ENCODE measurements at places on chromosomes 13 and 19. TPM values are rescaled to one million over a fixed set of nuclear protein-coding genes. Genes with fewer than 3 reads are reported as not detected.

GRCh38 chr13:67140006-67140405, 90.1 kb downstream of the PCDH9 start:
- no peak for DNase-seq

DNA sequence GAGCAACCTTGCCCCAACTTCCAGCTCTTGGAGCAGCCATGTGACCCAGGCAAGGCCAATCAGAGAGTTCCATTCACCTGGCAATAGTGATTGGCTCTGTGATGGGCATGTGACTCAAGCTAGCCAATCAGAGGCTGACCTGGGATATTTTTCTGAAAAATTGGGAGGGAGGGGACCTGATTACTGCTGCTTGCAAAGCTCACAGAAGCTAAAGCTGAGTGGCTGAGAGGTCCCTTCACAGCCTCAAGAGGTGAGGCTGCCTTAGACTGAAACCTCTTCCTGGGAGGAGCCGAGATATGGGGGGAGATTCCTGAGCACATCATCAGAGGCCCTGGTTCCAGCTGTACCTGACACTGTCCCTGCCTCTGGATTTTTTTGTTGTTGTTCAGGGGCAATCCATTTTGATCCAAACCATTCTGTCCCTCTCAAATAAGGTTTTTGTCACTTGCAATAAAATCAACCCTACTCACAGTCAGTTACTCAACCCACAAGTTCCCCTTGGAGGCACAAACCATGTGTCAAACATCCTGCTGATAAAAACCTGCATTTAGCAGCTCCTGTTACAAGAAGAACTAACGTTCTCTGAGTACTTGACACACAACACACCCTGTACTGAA, 4.8 kb downstream of the CIB3 start:
- no peak for DNase-seq

DNA sequence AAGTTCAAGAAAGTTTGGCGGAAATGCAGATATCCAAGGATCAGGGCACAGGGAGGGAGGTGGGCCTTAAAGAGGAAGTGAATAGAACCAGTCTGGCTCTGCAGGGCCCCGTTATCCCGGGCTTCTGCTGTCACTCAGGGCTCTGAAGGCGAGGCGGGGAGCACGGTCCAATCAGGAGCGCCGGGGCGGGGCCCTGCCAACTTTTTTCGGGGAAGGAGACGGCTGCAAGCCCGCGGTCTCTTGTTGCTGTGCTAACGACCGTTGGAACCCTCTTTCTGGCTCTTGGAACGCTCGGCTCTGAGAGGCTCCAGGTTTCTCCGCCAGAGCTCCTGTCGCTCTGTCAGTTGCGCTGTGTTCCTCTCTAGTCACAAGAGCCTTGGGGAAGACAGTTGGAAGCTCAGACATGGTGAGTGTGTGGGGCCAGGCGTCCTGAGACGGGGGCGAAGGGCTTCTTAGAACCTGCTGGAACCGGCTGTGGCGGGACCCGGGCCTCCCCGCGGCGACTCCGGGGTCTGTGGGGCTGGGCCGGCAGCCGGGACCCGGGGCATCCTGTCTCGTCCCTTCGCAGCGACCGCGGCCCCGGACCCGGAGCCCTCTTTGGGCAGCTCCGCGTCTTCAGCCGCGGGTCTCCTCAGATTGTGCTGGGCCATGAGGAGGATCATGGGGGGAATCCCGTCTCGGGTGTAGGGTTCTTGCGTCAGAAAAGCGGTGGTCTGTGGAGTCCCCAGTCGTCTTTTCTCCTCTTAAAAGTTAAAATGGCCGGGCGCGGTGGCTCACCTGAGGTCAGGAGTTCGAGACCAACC, 27.7 kb downstream of the ZNF844 start:
- DNase-seq: peak; percentile 62

DNA sequence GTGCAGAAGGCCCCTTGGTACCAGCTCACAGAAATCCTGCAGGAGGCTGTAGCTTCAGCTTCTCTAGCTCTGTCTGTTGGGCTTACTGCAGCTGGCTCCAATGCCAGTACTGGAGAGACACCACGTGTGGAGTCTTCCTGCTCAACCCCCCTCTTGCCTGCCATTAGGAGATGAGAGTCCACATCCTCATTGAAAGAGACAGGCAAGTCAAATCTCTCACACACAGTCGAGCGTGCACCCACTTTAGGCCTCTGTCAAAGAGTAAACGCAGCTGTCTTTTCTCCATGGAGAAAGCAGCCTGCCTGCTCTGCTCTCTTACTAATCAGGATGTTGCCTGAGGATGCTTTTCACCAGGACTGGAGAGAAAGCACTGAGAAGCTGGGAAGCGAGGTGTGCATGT, 523.0 kb upstream of the NBEA start:
- no peak for DNase-seq

DNA sequence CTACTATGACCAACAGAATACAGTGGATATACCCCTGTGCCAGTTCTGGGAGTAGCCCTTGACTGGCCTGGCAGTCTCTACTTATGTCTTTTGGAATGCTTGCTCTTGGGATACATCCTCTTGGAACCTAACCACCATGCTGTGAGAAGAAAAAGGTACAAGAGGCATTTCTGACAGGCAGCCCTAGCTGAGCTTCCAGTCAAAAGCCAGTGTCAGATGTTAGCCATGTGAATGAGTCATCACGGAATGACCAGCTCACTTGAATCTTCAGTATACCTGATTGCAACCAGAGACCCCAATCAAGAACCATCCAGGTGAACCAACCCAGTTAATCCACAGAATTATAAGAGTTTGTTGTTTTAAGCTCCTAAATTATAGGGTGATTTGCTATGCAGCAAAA, 4.1 kb downstream of the CCDC169 start:
- no peak for DNase-seq

- DNase-seq: no peak
These were observed 42.6 kb upstream of the AMER2 start for GRCh38 chr13:25214491-25215252.

FLT1 gene
- 1.6 TPM for total RNA-seq

DNA sequence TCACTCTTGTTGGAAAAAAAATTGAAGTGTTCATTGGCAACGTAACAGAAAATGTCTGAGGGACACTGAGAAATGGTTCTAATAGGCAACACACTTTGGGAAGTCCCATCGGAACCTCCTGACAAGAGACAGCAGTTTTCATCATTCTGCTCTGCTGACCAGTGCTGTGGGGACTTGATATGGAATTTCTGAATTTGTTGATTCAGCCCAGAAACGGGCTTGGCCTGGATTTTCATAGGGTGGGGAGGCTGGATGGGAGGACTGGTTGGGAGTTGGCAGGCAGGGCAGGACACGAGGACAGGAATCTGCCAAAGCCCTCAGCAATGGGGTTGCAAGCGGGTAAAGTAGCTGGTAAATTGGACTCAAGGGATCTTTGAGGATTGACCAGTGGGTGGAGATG, 96.5 kb downstream of the DCT start:
- no peak for DNase-seq

- no peak for DNase-seq
These were observed 7.5 kb upstream of the BCAT2 start for GRCh38 chr19:48818234-48818820.

EPN1 gene
- total RNA-seq: 103 TPM

DNA sequence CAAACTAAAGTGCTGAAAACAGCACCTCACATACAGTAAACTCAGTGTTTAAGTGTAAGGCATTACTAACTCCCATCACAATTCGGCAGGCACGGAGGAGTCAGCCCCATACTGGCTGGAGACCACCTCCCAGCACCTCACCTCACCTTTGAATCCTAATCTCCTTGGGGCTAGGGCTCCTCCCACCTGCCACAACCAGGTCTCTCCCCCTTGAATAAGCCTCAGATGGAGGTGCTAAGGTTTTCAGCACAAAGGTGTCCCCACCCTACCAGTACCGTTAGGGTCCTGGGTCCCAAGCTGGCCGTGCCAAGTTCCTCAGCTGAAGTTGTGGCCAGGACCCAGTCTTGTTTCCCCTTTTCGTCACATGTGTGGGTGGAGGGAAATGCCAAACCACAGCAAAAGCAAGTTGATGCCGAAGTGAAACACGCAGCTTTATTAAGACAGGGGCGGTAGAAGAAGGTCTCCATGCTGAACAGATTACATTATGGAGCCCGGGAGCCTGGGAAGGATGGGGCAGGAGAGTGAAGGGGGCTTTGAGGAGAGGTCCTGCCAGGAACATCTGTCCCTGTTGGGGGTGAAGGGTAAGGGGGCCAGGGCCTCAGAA, at the start of gene IGFLR1:
IGFLR1 (minus strand) TSS at position 332 of the 604 bp plus-strand sequence. CDS start 1,272 bp downstream, outside the sequence.
- DNase-seq: no peak

- no peak for DNase-seq
These were observed 20.0 kb downstream of the KLF12 start for GRCh38 chr13:74114202-74114601.

C19orf67 gene
- total RNA-seq: not detected

DNA sequence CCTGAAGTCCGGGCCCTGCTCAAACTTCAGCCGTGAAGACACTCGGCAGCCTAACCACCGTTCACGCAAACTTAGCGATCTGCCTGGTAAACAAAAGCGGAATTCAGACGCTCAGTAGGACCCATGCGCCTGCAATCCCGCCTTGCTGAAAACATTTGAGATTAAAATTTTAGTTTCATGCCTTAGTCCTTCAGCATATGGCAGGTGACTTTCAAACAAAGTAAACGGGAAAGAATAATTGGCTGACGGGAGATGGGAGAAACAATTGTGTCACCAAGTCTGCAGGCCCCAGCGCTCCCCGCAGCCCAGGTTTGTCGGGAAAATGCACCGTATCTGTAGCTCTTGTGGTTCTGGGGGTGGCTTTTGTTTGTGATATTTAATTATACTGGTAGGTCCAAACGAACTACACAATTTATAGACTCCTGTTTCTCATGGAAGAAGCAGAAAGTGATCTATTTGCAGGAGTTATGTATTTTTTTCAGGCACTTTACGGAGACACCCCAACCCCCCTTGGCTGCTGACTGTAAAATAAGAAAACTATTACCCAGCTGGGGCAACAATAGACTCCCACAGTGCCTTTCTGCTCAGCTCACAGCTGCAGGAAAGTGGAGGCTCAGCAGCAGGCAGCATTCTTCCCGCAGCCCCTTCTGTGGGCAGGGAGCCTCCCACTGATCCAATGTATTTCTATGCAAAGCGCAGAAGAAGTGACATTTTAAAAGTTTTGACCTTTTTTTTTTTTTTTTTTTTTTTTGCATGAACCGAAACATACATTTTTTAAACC, 94.8 kb downstream of the SOX1 start:
- DNase-seq: no peak

ZDHHC20 gene
- 67.6 TPM for total RNA-seq

DNA sequence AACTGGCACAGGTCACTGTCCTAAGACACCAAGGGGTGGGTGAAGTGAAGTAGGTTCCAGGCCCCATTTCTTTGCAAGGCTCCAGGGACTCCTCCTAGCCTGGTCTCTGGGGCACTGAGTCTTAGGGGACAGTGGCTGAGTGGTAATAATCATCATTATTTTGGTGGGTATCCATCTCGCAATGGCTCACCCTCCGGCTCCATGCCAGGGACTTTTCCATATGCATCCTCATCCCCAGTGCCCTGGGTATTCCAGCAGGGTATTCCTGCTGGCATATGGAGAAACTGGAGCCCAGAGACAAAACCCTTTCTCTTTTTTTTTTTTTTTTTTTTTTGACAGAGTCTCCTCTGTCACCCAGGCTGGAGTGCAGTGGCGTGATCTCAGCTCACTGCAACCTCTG, 2.5 kb downstream of the PDE4A start:
- no peak for DNase-seq

CASP14 gene
- total RNA-seq: not detected

ATP4A gene
- not detected for total RNA-seq

DNA sequence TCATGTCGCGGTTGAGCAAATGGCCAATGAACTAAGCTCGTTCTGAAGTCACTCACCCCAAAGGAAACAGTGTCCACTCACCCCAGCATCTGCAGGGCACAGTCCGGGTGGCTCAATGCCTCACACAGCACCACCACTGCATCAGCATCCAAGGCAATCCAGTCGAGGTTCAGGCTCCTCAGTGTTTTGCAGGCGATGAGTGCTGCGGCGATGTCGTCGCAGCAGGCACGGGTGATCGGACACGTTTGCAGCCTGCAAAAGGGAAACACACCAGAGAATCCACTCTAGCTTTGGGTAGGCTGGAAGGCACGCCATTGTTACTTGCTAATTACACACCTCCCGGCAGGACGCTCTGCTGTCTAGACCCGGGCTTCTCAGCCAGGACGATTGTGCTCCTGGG, 26.5 kb downstream of the NLRP9 start:
- DNase-seq: no peak

CPB2 gene
- not detected for total RNA-seq

GRCh38 chr13:82654143-82654542, 1228.1 kb downstream of the SLITRK1 start:
- DNase-seq: no peak

- no peak for DNase-seq
These were observed 1973.3 kb downstream of the OLFM4 start for GRCh38 chr13:55001881-55002280.

DNA sequence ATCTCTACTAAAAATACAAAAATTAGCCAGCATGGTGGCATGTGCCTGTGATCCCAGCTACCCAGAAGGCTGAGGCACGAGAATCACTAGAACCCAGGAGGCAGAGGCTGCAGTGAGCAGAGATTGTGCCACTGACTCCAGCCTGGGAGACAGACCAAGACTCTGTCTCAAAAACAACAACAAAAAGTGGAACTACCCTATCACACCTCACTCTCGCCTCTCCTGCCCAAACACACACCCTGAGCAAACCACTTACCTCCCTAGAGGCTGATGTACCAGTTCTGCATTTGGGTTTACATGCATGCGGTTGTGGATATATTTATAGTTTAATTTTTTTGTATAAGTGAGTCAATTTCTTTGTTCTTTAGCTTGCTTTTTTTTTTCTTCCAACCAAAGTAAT, 7.7 kb upstream of the PTOV1 start:
- no peak for DNase-seq

DNA sequence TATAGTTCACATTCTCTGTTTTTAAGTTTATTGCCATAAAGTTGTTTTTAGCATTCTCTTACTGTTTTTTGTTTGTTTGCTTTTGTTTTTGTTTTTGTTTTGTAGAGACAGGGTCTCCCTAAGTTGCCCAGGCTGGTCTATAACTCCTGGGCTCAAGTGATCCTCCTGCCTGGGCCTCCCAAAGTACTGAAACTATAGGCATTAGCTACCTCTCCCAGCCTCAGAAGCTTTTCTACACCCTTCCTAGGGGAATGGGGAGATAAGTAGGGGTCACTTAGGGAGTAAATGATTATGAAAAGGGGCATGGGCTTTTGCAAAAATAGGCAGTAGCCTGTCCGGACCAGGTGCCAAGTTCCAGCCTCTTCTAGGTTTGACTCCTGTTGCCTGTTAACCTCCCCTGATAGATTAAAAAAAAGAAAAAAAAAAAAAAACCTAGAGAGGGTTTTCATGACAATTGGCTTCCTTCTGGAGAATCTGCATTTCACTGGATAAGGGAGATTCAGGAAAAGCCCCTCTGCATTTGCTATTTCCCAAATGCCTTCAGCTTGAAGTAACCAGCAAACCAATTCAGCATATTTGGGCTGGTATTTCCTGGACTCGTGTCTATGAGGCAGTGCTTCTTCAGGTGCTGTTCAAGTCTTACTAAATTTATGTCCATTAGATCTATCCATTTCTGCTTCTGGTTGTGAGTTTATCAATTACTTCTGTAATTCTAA, 216.8 kb downstream of the TM9SF2 start:
- no peak for DNase-seq

TSHZ3 gene
- total RNA-seq: 8.3 TPM

- DNase-seq: peak; percentile 79
These were observed 20.2 kb downstream of the BBC3 start for GRCh38 chr19:47210689-47211316.

PPP1R15A gene
- total RNA-seq: 79.5 TPM

CKM gene
- not detected for total RNA-seq

Data from SJSA1 (cell line).